Pancreas (tissue), 10 donors: ENCODE measurements at places on chromosomes 5 and 9. TPM values are rescaled to one million over a fixed set of nuclear protein-coding genes. Genes with fewer than 3 reads are reported as not detected.

The ADCY2 gene
- total RNA-seq = 0.47 TPM

The CNTNAP3 gene
- total RNA-seq = 0.98 TPM

The WDR38 gene
- 0.13 TPM for total RNA-seq

The ANKRD20A1 gene
- total RNA-seq = 4.4 TPM

The C9orf50 gene
- not detected for total RNA-seq

The GDNF gene
- total RNA-seq = not detected

The ELOVL7 gene
- total RNA-seq = 6.5 TPM

DNA sequence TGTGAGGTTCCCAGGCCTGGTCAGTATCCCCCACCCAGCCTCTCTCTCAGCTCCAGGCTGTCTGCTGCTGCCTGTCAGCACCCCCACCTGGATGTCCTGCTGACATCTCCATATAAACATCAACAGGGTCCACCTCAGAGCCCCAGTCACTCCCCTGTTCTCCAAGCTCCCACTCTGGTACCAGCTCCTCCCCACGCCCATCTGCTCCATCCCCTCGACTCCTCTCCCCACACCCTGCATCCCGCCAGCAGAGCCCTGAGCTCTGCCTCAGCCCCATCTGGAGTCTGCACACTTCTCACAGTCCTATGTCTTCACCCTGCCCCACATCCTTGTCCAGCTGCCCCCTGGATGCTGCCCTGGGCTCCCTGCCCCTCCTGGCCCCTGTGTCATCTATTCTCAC lies 67.7 kb upstream of the LRRTM2 start:
- H3K4me3 ChIP-seq = no peak overlapping the region
- no peaks in the 10 kb centered on the region for H3K27me3 ChIP-seq
- H3K4me1 ChIP-seq = peaks cover 6% of the 10 kb centered on the region
- no peak for DNase-seq
- no peaks in the 10 kb centered on the region for H3K36me3 ChIP-seq

DNA sequence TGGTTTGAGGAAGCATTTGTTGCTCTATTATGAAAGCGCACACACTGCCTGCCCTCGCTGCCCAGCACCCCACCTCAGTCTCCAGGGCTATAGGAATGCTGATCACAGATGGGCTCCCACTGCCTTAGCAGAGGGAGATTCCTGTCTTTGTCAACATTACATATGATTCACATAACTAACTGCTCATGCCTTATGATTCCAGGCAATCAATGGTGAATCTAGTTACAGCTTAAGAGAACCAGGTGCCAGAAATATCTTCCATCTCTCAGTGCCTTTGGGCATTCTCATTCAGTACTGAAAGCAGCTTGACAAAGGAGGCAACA lies 458.9 kb upstream of the C9orf72 start:
- H3K4me1 ChIP-seq = no peaks in the 10 kb centered on the region
- no peak overlapping the region for H3K27ac ChIP-seq
- H3K27me3 ChIP-seq = no peaks in the 10 kb centered on the region

- DNase-seq = no peak
- no peaks in the 10 kb centered on the region for H3K27me3 ChIP-seq
- H3K4me1 ChIP-seq = no peaks in the 10 kb centered on the region
- no peaks in the 10 kb centered on the region for H3K36me3 ChIP-seq
- H3K27ac ChIP-seq = no peak overlapping the region
These were observed 186.7 kb downstream of the PDZD2 start for GRCh38 chr5:31825518-31826068.

- DNase-seq = no peak
- H3K4me3 ChIP-seq = no peak overlapping the region
- no peak overlapping the region for H3K27ac ChIP-seq
- no peaks in the 10 kb centered on the region for H3K36me3 ChIP-seq
- H3K27me3 ChIP-seq = no peaks in the 10 kb centered on the region
These were observed 185.9 kb downstream of the DMRT2 start for GRCh38 chr9:1236061-1236460.

- H3K27ac ChIP-seq = no peak overlapping the region
- no peaks in the 10 kb centered on the region for H3K36me3 ChIP-seq
- no peaks in the 10 kb centered on the region for H3K4me1 ChIP-seq
- no peak for DNase-seq
These were observed 4.3 kb downstream of the LCP2 start for GRCh38 chr5:170293273-170293672.

DNA sequence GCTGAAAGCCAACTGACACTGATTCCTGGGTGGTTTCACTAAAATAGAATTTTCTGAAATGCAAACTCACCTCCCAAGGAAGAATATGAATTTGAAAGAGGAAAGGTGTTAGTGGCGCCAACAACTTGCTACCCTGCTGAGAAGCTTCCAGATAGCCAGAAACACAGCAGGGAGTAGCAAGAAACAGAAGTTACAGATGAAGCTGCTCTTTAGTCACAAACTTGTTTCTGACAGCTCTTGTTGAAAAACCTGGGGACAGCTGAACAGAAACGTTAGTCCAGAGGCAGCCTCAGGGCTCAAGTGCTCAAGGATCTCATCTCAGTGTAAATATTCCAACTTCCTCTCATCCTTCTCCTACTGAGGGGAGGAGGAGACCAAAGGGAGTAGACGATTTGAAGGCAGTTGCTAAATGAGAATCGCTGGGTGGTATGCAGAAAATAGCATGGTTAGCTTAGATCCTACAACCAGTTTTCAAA lies 184.1 kb downstream of the PDE4D start:
- DNase-seq = no peak
- no peak overlapping the region for H3K4me3 ChIP-seq
- H3K27ac ChIP-seq = no peak overlapping the region
- H3K4me1 ChIP-seq = no peaks in the 10 kb centered on the region
- H3K36me3 ChIP-seq = no peaks in the 10 kb centered on the region
- H3K27me3 ChIP-seq = no peaks in the 10 kb centered on the region

DNA sequence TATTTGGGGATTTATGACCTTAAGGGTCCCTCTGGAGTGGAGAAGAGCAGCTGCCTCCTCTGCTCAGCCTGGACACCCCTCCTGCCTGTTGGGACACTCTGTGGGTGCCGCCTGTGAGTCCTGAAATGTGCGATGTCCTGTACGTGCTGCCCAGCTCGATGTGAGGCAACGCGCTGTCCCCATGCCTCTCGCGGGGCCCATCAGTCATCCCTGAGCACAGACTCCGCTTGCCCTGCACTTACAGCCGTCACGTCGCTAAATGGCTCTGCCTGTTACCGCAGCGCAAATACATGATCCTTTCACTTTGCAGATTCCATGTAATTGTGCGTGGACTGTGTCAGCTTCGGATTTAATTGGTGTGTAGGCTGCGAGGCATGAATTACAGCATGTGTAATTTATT lies 27.1 kb downstream of the IRX4 start:
- no peak for DNase-seq
- H3K27me3 ChIP-seq = no peaks in the 10 kb centered on the region
- no peak overlapping the region for H3K27ac ChIP-seq
- no peaks in the 10 kb centered on the region for H3K4me1 ChIP-seq

DNA sequence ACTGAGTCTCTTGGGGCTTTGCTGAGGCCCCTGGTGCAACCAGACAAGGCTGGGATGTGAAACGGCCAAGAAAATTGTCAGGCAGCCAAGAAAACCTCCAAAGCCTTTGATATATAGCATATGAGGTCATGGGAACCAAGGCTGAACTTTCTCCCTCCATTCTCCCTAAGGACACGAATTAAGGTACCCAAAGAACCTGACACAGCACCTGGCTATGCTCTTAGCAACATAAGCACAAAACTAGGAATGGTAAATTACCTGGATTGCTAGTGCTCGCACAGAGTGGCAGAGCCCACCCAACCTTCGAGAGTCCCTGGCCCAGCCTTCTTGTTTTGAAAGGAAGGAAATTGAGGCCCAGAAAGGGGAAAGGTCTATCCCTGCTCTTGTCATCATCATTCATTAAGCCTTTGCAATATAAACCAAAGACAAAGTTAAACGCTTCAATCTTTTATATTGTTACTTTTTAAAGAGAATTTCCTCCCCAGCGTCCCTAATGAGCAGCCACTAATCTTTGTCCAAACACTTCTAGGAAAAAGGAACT lies 220.0 kb upstream of the NR4A3 start:
- DNase-seq = no peak
- no peaks in the 10 kb centered on the region for H3K4me1 ChIP-seq
- H3K36me3 ChIP-seq = no peaks in the 10 kb centered on the region
- no peak overlapping the region for H3K27ac ChIP-seq
- H3K4me3 ChIP-seq = no peak overlapping the region
- H3K27me3 ChIP-seq = no peaks in the 10 kb centered on the region

DNA sequence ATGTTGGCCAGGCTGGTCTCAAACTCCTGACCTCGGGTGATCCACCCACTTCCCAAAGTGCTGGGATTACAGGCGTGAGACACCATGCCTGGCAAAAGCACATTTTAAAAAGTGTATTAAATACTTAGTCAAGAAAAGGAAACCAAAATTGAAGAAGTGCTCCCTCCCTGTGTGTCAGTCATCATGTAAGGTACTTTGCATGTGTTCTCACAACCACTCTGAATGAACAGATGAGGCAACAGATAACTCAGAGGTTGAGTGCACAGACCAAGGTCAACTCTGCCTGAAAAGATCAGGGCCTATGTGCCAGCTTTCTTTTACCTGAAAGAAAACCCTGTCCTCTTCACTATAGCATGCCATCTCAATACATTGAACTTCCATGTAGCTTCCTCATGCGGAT lies 289.7 kb downstream of the MRPS30 start:
- H3K4me1 ChIP-seq = peaks cover 6% of the 10 kb centered on the region
- no peaks in the 10 kb centered on the region for H3K27me3 ChIP-seq
- no peak overlapping the region for H3K27ac ChIP-seq
- DNase-seq = no peak
- no peaks in the 10 kb centered on the region for H3K36me3 ChIP-seq

DNA sequence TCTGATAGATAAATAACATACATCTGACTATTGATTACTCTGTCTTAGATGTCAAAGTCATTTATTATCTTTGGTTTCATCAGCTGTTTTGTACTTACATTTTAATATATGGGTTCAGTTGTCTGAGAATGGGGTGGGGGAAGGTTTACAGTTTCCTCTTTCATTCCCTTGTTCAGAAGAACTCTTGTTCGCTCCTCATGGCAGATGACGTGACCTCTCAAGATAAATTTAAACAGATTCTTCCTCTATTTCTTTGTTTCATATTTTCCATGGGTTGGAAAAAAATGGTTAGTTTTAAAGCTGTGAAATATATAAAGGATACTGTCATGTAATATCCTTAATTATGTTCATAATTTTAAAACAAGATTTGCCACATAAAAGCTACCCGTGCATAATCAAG lies 61.4 kb downstream of the TSSK1B start:
- no peak overlapping the region for H3K27ac ChIP-seq
- H3K4me1 ChIP-seq = peaks cover 8% of the 10 kb centered on the region
- no peaks in the 10 kb centered on the region for H3K27me3 ChIP-seq
- no peak for DNase-seq

DNA sequence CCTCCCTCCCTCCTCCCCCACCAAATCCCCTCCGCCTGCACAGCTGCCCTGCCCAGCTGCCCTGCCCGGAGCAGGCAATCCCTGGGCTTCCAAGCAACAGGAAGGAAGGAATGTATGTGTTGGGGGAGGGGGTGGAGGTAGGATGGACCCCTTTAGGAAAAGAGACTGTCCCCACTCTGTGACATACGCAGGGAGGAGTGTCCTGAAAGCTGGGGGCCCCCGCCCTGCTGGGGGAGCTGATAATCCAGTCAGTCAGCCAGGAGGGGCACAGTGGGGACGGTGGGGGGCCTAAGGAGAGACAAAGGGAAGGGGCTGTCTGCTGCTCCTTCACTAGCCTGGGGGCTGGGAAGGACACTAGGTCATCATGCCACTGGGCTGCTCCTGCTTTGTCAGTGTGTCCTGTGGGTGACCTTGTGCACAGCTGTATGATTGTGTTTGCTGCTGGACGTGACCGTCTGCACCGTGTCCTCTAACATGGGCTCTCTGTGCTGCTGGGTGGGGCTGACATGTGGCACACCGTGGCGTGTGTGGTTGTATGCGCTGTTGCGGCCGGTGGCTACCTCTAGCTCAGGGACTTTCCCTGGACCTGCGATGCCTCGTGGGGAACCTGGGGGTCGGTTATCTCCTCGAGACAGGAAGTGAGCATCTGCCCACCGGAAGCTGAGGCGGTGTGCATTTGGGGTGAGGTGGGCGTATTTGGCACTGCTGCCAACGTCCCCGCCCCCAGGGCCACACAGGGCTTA lies 3.0 kb downstream of the N4BP3 start:
- no peaks in the 10 kb centered on the region for H3K36me3 ChIP-seq
- peaks cover 13% of the 10 kb centered on the region for H3K4me1 ChIP-seq
- no peak for DNase-seq
- no peak overlapping the region for H3K27ac ChIP-seq
- no peak overlapping the region for H3K4me3 ChIP-seq
- H3K27me3 ChIP-seq = no peaks in the 10 kb centered on the region

GRCh38 chr9:68905129-68905528 lies 108.8 kb downstream of the PRKACG start:
- H3K4me1 ChIP-seq = no peaks in the 10 kb centered on the region
- no peaks in the 10 kb centered on the region for H3K36me3 ChIP-seq
- no peaks in the 10 kb centered on the region for H3K27me3 ChIP-seq

DNA sequence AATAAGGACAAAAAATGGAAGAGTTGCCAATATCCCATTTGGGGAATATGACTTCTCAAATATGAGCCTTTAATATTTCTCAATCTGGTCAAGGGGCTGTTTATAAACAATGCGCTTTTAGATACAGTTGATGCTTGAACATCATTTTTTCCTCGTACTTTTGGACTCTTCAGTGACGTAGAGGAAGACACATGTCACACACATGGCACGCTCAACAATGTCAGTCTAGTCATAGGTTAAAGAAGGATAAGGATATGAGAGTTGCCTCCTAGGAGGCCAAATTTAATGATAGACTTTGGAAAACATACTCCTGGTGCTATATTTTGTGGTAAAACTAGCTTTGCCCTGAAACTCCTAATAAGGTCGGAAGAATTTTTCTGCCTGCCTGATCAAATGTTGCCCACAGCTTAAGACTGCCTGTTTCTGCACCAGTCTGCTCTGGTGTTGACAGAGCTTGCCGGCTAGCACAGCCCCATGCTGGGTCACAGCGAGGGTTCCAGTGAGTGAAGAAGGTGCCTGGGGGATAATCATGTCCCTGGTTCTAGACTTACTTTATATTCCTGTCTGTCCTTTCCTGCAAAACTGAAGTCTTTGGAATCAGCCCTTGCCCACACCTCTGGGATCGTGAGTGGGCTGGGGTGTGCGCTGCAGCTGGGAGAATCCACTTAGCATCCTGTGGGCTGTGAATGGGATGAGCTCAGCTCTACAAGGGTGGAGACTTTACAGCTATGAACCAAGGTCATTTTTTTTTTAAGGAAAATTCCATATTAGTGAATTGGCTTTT lies 230.8 kb upstream of the IRX4 start:
- H3K27me3 ChIP-seq = peaks cover 4% of the 10 kb centered on the region
- H3K27ac ChIP-seq = no peak overlapping the region
- H3K36me3 ChIP-seq = no peaks in the 10 kb centered on the region
